Nucleus accumbens (tissue), 56 donors: ENCODE measurements at places on chromosomes 3 and 15.

DNA sequence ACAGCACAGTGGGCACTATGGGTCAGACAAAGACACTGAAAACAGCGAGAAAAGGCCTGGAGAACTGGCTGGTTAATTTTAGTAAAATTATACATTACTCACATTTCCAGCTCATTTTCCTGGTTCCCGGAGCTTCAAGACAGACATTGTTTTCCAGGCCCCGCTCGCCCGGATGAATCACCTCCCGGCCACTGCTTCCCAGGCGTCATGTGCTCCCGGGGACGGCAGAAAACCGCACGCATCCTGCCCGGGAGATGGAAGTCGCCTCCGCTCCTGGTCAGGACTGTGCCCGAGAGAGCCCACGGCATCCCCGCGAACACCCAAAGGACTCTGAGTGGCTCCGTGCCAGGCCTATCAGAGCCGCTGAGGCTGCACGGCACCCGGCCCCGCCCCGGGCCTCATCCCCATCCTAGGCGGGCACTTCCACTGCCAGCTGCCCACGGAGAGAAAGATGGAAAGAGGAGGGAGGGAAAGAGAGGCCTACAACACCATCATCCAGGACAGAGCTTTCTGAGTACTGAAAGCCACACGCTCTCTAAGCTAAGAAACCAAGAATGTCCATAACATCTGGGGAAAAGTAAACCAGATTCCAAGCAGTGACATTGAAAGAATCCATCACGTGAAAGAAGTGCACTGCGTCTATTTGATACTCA lies 75.1 kb downstream of the VGLL4 start:
- DNase-seq: peak; percentile 34

DNA sequence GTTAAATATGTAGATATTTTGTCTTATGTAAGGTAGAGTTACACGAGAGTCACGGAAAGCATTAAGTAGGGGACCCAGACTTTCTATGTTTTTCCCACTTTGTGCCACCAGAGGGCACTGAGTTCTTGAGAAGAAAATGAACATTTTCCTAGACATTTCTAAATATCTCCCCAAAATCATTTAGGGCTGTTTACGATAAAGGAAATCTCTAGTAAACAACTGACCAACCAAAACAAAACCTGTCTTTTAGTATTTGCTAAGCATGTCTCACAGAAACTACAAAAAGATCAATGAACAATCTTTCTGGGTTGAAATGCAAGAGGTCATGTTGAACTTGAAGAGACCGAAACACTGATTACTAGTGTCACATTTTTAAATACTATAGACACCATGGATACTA lies 16.1 kb downstream of the POU1F1 start:
- peak; percentile 17 for DNase-seq

GRCh38 chr3:128614076-128614475 lies 36.5 kb downstream of the RPN1 start:
- DNase-seq: no peak

- DNase-seq: no peak
Measured at GRCh38 chr15:91853511-91853947, at the start of gene SLCO3A1. TSS of gene SLCO3A1 (plus strand) at chr15:91853708.

DNA sequence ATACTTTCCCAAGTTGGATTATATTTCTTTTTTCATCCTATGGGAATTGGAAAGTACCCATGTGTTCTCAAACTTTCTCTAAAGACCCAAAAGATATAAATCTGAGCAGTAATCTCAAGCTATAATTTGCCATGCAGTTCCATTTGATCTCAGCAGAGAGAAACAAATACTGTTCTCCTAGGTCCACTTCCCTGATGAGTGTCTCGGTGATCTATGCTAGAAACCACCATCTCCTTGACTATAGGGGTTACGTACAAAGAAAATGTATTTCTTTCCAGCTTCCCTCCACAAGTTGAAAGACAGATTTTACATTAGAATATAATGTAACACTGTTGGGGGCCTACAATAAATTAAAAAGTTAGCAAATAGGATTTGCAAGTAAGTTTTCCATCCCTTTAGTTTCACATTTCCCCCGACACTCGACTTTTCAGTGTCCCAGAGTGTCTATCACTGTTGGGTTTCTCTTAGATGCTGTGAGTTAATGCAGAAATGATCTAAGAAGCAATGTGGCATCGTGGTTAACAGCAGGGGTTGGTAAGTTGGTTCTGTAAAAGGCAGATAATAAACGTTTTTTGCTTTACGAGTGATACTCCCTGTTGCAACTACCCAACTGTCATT lies 465.1 kb upstream of the CFAP20DC start:
- no peak for DNase-seq

DNA sequence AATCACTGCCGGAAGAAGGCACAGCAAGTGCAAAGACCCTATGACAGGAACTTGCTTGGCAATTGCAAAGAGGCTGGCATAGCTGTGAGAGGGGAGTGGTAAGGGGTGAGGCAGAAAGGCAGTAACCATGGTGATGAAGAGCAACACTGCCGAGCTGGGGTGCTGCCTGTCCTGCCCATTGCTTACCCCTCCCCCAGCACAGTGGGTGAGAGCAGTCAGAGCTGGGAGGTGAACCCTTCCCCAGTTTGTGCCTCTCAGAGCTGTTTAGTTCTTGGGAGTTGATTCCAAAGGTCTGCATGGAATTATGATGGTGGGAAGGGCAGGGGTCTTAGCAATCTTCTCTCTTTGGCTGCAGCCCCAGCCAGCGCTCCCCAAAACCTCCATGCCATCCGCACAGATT lies 8.8 kb downstream of the TYRO3 start:
- DNase-seq: peak; percentile 47

DNA sequence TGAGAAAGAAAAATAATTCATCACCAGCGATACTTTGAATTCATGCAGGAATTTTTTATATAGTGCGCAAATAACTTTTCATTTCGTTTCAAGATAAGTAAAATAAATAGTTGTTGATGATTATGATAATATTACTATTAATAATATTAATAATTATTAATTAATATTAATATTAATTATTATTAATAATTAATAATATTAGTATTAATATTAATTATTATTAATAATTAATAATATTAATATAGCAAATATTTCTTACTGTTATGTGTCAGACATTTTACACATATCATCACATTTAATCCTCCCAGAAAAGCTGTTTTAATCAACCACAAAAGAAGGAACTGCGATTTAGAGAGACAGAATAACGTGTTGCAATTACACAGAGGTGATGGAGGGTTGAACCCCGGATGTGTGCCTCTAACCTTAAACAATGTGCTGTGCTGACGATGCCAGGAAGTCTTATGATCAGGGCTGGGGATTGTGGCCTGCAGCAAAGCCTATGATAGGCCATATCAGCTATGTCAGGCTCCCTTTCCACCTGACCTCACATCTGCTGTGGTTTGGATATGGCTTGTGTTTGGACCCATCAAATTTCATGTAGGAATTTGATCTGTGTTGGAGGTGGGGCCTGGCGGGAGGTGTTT lies 263.5 kb upstream of the NR2F2 start:
- no peak for DNase-seq
